GM12891 (cell line): ENCODE measurements at places on chromosomes 5 and 9.

DNA sequence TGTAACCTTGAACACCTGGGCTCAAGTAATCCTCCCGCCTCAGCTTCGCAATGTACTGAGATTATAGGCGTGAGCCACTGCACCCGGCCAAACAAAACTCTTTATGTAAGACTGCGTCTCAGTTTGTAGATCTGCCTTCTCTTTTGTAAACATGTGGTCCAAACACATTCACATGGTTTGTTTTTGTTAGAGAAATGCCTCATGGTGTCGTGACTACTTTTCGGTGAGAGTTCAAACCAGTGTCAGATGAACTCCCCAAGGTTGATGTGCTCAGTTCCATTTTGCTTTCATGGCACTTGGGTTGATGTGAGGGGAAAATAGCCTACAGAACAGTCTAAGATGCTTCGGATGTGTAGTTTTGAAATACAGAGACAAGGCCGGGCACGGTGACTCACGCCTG, 231.6 kb downstream of the GOLPH3 start:
- DNase-seq = no peak

DNA sequence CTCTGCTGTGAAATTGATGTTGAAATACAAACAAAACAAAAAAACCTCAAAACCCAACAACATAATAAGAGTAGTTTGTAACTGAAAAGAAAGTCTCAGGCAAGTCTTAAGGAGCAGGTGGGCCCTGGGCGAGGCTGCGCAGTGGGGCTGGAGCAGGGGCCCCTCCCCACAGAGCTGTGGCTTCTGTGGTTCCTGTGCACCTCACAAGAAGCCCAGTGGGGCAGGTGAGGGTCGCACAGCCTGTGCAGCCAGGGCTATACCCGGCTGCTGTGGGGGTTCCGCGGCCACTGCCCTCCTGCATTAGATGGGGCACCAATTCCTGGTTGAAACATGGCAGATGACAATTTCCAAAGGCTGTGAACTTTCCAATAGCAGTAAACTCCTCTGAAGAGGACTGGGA, 75.3 kb downstream of the TRIO start:
- DNase-seq = no peak

GRCh38 chr9:13552606-13553215, 273.2 kb upstream of the MPDZ start:
- DNase-seq = no peak

DNA sequence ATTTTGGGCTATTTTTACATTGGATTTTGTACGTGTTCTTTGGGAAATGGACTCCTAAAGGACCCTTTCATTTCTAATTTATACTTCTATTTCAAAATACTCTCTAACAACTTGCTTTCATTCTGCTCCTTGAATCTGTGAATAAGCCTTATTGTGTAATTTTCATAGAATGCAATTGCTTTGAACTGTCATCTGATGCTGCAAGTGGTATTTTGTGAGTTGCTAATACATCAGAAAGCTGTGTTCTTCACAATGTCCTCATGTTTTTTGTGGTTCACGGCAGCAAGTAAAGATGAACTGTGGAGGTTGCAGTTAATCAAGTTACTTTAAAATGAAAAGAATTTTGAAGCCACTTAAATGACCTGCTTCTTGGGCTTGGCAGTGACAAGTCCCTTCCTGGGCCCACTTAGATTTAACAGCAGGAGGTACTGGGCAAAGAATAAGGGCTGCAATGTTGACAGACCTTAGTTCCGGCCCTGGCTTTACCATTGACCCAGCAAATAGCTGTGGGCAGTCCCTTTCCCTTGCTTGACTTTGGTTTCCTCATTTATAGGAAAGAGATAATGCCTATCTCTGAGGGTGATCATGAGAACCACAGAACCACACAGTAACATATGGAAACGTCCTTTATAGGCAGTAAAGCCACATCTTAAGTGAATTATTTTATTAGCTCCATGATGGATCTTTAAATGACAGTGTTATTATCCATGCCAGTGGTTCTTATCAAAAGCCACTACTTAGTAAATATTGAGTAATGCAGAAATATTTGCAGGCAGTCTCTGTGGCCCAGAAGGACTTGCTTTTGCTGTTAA, 54.8 kb downstream of the IQGAP2 start:
- DNase-seq = no peak

DNA sequence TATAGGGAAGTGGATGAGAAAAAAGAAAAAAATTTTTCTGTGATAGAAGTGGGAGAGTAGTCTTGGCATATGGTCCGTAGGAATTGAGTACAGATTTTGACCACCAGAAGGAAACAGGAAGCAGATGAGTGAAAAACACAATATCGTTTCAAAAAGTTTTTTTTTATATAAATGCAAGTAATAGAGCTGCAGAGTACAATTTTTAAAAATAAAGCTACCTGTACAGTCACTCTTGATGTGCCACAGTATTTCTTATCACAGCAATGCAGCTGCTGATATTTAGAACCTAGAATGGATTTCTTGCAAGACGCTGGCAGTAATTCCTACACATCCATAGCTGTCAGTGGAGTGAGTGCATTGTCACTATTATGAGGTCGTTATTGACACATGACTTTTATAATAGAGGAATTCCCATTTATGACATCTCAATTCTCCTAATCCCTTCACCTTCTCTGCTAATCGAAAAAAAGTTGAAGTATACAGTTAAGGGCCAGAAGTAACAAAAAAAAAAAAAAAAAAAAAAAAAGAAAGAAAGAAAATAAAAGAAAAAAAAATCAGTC, 477.7 kb downstream of the TAF11L14 start:
- DNase-seq = no peak

GRCh38 chr5:57896576-57896975, 414.0 kb upstream of the ACTBL2 start:
- no peak for DNase-seq

DNA sequence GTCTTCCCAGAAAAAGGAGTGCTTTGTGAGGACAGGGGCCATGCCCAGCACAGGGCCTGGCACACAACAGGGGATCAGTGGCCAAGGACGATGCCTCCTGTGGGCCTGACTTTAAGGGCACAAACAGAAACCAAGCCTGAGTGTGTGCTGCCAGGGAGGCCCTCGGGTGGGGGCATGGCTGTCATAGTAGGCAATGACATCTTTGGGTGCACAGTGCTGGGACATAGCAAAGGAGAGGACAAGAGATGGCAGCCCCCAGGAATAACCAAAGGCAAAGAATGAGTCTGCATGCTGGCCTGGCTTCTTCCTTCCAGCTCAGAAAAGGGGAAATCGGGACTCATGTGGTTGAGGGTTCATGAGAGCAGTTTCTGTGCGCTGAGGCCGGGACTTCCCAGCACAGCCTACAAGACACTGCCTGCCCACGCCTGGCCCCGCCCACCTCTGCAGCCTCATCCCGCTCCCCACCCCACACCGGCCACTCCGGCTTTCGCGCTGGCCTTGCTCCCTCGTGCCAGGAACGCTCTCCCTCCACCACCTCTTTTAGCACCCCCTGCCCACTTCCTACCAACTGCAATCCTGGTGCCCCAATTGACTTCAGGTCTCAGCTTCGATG, 13.8 kb upstream of the LHX2 start:
- no peak for DNase-seq

GRCh38 chr5:72465601-72466563, 41.3 kb downstream of the ZNF366 start:
- DNase-seq = no peak

DNA sequence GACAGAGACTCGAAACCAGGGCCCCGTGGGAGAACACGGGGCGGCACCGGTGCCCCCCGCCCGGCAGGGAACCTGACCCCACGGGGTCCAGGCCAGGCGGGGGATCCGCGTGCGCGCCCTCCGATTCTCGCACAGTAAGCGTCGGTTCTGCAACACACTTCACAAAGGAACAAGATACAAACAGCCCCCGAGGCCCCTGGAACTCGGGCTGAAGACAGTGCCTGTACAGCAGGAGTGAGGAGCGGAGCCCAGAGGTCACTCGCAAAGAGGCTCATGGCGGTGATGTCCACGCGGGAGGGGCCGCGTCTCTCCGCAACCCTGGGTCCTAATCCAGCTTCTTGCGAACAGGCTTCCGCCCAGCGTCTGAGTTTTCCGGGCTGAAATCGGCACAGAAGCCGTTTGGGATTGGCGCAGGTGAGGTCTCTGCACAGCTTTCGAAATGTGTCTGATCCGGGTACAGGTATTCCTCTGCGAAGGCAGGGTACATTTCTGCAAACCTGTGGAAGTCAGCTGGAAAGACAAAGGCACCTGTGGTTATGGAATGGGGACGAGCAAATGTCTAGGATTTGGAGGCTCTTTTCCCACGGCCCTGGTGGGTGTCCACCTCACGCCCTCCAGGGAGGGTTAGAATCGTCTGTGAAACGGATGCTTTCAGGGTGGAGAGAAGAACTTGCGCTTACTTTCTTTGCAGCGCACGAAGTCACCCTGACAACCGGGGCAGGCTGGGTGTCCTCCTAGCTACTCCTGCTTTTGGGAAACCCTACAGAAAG, 18.3 kb upstream of the SLC6A3 start:
- DNase-seq = no peak

DNA sequence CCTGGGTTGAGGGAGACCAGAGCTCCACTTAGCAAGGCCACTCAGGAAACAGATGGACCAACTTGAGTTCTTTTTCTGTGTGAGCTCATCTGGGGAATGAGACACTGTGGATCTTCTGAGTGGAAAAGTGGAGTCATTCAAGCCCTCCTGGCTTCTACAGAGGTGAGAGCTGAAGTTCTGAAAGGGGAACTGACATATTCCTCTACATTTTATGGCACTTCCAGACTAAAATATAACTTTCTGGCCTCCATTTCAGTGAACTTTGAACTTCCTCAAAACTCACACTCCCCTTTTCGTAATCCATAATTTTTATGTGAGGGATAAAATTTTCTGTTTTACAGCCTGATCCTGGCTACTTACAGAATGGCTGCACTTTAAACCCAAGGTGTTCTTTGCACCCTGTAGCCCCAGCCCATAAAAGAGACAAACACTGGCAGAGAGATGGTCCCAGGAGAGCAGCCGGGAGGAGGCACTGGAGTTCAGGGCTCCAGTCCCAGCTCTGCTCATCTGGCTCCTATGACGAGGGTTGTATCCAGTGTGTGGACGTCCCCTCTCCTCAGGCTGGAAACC, 10.8 kb downstream of the SPAAR start:
- no peak for DNase-seq

GRCh38 chr5:78005021-78005785, 229.1 kb upstream of the TBCA start:
- DNase-seq = no peak

GRCh38 chr9:16499892-16500291, 370.6 kb downstream of the BNC2 start:
- DNase-seq = no peak

DNA sequence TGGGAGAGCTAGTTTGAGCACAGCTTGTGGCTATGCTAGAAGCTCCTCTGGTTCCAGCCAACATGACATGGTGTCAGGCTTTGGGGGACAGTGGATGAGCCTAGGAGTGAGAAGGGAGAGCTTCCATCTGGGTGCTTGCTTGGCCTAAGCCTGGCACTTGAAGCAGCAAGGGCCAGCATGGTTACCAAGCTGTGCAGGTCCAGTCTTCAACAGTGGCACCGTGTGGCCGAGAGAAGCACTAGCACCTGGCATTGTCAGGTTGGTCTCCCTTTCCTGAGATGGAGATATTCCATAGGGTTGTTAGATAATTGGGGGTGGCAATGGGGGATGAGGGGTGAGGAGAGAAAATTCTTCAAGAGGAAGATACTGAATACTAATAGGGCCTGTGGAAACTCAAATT, 261.9 kb downstream of the PBX3 start:
- no peak for DNase-seq
